H1 (cell line): ENCODE measurements at places on chromosomes 5 and 9. TPM values are rescaled to one million over a fixed set of nuclear protein-coding genes. Genes with fewer than 3 reads are reported as not detected.

DNA sequence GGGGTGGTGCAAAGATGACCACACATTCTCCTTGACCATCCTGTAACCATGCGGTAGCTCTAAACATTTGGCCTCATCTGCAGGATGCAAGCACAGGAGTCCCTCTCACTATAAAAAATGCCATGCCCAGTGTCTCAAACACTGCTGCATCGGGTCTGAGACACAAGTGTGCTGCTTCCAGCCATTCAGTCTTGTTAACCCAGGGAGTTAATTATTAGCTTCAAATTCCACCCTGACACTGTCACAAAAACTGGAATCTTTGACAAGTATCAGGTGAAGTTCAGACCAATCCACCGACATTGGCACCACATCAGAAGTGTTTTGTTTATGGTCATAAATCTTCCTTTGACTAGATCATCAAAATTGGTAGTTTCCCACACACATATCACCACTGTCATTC is 119.1 kb upstream of the RASEF start:
- DNase-seq, result no peak

DNA sequence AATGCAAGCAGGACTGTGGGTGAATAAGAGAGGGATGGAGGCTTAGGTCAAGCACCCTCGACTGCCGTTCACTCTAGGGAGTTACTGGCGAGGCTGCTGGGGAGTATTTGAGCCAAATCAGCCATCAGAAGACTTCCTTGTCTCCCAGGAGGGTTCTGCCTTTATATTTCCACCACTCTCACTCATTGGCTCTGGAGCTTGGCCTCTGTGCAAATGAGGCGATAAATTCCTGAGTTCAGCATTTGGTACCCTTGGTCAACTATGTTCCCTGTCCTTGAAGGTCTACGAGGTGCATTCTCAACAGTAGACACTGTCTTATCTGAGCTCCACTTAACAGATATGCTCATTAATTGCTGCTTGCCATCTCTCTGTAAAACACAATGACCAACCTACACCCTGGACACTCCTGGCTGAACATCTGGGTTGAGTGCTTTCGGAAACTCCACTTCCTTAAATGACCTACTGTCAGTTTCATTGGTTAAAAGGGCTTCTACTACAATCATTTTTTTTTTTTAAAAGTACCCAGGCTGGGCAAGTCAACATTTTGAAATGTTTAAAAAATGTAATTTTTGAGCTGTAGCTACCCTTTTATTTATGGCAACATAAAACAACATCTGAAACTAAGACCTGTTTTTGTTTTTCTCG is 153.2 kb downstream of the NTRK2 start:
- no peak for DNase-seq

- peak; percentile 41 for DNase-seq
These were observed 86.1 kb downstream of the ADAMTS2 start for GRCh38 chr5:179258922-179259730.

DNA sequence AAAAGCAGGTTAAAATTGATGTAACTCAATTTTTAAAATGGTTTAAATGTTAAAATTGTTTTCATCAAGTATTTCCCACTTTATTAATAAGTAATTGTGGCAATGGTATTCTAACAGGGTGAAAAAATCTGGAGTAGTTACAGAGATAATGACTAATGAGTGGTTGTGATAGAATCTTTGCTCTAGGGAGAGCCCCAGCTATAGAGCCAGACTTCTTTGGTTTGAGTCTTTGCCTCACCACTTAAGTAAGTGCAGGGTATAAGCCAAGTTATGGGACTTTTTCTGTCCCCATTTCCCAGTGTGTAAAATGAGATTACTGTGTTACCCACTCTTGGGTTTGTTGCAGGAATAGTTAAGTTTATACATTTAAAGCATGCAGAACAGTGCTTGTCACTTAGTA is 158.1 kb downstream of the FER start:
- DNase-seq, result no peak

DNA sequence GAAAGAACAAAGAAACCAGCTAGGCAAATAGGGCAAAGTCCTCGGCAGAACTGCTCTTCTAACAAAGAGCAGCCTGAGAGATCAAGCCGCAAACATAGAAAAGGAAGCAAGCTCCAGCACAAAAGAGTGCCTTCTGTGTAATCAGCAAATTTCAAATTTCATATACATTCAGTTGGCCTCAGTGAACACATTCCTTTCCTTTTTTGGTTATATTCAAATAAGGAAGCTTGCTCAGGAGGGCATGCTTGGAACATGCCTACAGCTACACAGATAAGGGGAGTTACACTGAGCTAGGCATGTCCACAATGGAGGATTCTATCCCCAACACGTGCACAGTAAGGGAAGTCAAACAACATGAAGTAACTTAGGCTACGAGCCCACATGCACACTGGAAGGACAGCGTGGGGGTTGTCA is 23.4 kb downstream of the IL33 start:
- DNase-seq, result no peak

- DNase-seq, result no peak
These were observed 1.1 kb downstream of the ISL1 start for GRCh38 chr5:51384281-51384840.

DNA sequence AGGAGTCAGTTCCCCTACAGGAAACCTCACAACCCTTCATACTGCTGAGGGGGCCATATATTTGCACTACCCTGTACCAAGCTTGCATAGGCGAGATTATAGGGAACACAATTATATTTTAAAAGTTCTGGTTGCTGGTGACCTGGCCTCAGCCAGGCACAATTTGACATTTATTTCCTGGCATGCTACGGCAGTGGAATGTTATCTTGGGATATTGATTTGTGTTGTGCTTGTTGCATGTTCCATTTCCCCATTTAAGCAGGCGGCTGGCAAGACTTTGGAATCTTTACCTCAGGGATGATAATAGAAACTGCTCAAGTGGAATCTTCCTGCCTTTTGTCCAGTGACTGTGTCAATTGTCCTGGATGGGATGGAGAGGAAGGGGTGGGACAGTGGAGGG is 67.0 kb upstream of the RPS23 start:
- no peak for DNase-seq

GRCh38 chr5:38695021-38695958 is 138.8 kb upstream of the LIFR start:
- DNase-seq, result no peak

- no peak for DNase-seq
These were observed at the start of gene GALNT10 for GRCh38 chr5:154190595-154191304. Gene GALNT10 (plus strand): TSS chr5:154190733. CDS start chr5:154190867, 134 bp downstream.

DNA sequence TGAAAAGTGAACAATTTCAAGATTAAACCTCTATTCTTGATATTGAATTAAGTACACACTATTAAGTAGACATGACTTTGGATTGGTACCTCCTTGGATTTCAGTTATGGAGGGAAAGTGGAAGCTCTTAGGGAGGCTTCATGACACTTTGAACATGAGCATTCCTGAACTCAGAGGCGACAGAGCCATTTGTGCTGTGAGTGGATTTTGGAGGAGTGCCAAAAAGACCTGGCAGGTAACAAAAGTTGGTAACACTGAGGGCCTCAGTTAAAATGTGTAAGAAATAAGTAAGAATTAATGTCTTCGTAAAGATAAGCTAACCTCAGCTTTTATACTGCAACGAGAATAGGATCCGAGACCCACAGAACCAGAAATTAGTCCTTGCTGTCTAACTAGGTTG is 356.7 kb downstream of the ARRDC3 start:
- no peak for DNase-seq

GRCh38 chr5:114250536-114250935 is 111.3 kb upstream of the KCNN2 start:
- no peak for DNase-seq

DNA sequence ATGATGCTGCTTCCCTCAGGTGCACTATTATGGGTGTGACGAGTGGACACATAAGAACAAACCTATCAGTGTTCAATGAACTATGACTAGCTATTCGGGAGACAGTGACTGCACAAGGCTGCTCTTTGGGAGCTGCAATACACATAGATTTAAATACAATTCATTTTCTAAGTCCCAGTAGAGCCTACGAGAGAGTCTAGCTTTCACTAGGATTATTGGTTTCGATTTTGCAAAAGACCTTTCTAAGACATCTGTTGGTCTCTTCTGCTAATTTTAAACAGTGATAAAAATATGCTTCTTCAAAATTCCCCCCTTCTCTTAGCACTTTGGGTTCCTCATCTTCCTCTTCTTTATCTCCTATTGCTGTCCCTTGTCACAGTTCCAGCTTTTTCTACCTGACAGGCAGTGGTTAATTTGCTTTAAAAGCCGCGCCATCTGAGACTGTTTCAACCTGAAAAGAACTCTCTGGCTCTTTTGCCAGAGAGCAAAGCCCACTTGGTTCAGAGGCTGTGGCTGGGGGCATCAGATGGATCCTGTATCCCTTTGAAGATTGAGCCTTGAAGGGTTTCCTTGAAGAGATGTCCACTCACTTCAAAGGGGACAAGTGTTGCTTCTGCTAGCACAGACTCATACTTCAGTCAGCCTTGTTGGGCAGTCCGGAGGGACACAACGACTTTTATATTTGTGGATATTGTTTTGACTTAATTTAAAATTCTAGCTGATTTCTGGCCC is 241.5 kb downstream of the MAN2A1 start:
- DNase-seq, result no peak

GRCh38 chr5:90691533-90691932 is 132.9 kb downstream of the ADGRV1 start:
- no peak for DNase-seq

DNA sequence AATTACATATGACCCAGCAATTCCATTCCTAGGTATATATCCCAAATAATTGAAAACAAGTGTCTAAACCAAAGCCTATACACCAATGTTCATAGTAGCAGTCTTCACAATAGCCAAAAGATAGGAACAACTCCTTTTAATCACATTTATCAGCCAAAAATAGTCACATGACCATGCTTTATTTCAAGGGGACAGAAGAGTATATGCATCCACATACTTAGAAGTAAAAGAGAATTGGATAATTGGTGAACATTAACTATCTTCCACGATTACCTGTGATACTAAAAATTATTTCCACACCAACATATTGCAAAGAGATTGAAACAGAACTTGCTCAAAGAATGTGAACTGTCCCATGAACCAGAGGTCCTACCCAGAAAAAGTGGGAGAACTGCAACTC is 51.8 kb upstream of the FOXE1 start:
- DNase-seq, result no peak

The NAIP gene
- polyA plus RNA-seq, result 1.7 and 2.1 TPM in 2 replicates

The TLX3 gene
- polyA plus RNA-seq, result not detected in 2 replicates

The KCNN2 gene
- 13.1 and 13.6 TPM in 2 replicates for polyA plus RNA-seq
